ENCODE measurements at places on chromosomes 5 and 9.

- DNase-seq, result no peak
Observed at GRCh38 chr5:2724831-2725230, 26.6 kb downstream of the IRX2 start.

- DNase-seq, result no peak
Observed at GRCh38 chr5:158725297-158725851, 374.3 kb downstream of the EBF1 start.

- DNase-seq, result no peak
Observed at GRCh38 chr5:17463653-17464052, 34.4 kb upstream of the TAF11L2 start.

- DNase-seq, result peak; percentile 100
Observed at GRCh38 chr5:78594610-78595457, 53.7 kb downstream of the LHFPL2 start.

DNA sequence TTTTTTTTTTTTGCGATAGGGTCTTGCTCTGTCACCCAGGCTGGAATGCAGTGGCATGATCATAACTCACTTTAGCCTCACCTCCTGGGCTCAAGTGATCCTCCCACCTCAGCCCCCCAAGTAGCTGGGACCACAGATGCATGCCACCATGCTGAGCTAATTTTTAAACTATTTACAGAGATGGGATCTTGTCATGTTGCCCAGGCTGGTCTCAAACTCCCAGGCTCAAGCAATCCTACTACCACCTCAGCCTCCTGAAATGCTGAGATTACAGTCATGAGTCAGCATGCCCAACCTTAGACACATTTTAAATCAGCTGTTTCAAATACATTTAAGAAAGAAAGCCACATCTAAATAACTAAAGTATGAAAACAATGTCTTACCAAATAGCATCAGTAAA, 439.0 kb downstream of the EBF1 start:
- DNase-seq, result no peak

DNA sequence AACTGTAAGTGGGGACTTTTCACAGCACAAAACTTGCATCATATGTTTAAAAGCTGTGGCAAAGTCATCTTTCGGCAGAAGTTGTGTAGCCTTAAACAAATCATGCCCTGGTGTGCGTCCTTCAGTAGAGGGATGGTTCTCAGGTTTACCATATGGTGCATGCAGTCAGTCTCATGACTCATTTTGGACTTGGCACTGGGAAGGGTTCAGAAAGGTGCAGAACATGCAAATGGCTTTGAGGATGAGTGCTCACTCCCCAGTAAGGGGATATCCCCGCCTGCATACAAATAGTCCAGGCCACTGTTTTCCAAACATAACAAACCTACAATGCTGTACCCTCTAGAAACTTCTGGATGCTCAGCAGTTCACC, 260.3 kb downstream of the NDUFS4 start:
- no peak for DNase-seq

DNA sequence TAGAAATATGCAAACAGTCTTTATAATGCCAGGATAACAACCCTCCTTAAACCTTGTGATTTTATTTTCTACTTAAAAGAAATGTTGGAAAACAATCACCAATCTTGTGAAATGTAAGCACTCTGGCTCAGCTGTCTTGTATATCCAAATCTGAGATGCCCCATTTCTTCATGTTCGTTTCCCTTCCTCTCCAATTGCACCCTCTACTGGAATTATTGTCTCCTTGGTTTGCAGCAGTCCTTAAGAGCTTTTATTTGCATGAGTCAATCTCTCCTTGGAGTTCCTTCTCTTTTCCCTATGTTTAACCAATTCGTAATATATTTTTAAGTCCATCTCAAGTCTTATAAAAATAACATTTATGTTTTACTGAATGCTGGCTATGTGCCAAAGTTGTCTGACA, 362.0 kb upstream of the CDH10 start:
- DNase-seq, result no peak

- no peak for DNase-seq
Observed at GRCh38 chr9:82188817-82189216, 200.2 kb downstream of the SPATA31D1 start.

DNA sequence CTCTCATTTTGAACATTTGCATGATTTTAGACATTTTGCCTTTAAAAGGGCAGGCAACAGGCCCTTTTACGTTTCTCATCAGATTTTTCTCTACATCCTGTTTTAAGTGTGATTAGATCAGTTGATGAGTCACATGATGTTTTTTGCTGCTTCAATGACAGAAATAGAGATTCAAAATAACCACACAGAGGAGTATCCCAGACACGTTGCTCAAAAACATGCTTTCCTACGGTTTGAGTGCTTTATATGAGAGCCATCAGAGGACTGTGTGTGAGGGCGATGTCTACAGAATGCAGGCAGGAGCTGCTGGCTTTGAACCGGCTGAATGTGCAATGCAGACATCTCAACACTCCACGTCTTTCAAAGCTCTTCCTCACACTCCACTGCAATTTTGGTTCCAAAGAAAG, 42.1 kb downstream of the OTULIN start:
- DNase-seq, result peak; percentile 42

- no peak for DNase-seq
Observed at GRCh38 chr9:13131991-13132390, 147.5 kb downstream of the MPDZ start.

GRCh38 chr5:148828511-148829247, 2.3 kb downstream of the ADRB2 start:
- DNase-seq, result peak; percentile 47

- no peak for DNase-seq
Observed at GRCh38 chr9:84375954-84376353, 35.4 kb upstream of the SLC28A3 start.
